ENCODE measurements at places on chromosomes 4 and X.

DNA sequence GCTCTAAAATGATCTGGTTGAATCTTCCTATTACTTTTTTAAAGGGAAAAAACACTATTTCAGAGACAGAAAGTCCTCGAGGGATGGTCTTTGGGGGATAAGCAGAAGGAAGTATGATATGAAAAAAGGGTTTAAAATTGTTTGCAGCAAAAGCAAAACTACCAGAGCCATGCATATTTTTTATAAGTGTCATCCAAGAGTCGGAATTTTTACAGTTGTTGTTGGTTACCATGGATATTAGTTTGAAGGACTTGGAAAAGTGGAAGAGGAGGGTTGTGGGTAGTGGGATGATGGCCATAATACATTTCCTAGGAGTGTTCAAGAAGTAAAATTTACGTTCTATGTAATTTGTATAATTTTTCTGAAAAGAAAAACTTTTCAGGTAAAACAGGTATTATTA lies 134.4 kb downstream of the PCDH7 start:
- no peak for DNase-seq

- DNase-seq: no peak
These were observed 164.1 kb downstream of the PPP3CA start for GRCh38 chr4:101183221-101183620.

DNA sequence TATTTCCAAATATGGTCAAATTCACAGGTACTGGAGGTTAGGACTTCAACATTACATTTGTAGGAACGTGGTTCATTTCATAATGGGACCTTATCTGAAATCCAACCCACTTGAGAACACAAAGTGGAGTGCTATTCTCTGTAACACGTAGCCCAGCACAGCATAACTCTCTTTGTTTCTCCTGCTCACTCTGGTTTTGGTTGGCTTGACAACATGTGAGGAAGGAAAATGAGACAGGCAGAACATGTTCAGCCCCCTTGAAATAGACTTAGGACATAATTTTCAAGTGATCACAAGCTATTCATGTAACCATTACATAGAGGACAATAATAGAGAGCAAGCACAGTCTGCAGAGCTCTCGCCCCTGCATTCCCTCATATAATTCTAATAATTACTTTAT lies 115.1 kb upstream of the SMIM10 start:
- DNase-seq: no peak

DNA sequence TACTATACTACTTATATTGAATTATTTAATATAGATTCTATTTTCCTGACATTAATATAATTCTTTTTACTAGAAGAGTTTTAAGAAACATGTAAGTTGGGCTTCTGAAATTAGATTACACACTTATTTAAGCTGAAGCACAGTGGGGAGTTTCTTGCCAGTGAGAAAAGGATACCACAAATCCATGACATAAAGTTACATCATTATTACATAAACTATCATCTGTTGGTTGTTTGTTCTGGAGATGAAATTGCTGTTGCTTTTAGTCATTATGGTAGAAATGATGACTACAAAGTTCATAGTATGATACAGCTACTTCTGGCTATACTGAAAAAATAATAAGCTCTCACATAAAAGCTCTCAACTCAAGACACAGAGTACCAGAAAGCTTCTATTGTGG lies 880.4 kb downstream of the PCDH18 start:
- no peak for DNase-seq

Data from fibroblast of skin of left biceps (primary cell).